NCI-H510A (cell line): ENCODE measurements at places on chromosomes 7 and 10.
A peak's percentile ranks its signal among the peaks of the same experiment; 100 is the strongest.

- peak; percentile 23 for DNase-seq
Measured at GRCh38 chr7:139681463-139681755, 96.4 kb downstream of the HIPK2 start.

DNA sequence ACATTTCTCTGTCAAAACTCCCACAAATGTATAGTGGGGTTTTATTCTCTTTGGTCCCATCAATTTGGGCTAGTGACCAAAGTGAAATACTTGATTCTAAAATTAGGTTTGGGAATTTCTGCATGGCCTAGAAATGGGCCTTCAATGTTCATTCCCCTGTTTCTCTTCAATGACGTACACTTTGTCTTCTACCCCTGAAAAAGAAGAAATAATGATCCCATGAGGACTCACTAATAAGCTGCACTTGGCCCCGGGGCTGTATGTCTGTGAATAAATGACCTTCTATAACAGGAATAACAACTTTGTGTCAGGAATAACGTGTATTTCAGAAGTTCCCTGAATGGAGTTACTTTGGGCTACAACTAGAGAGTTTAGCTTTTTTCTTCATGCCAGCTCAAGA lies 20.2 kb downstream of the OR6B1 start:
- DNase-seq, result no peak

GRCh38 chr7:24836084-24836483 lies 78.8 kb upstream of the GSDME start:
- no peak for DNase-seq

GRCh38 chr10:14601872-14602725 lies 172.6 kb downstream of the FAM107B start:
- no peak for DNase-seq

DNA sequence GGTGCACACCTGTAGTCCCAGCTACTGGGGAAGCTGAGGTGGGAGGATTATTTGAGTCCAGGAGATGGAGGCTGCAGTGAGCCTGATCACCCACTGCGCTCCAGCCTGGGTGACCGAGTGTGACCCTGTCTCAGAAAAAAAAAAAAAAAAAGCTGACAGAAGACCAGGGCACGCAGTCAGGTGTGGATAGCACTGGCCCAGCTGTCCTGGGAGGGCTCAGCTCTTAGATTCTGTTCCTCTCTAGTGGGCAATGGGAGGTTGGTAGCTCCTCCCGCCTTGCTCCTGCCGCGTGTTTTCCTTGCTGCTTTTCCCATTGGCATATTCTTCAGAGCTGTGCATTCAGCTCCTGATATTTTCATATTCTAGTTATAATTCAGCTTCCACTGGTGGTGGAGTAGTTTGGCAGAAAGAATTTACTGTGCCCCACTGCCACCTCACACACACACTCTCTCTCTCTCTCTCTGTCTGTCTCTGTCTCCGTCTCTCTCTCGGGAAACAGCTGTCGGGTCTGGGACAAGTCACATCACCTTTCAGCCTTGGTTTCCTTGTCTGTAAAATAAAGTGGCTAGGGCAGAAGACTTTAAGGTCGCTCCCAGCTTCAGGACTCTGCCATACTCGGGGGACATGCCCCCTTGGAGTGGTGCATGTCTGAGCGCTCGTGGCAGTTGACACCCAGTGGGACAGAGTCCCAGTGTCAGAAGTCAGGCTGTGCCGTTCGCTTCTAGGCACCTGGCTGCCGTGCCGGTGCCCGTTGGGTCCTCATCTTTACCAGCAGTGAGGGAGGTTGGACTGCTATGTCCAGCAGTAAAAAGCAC lies 25.9 kb upstream of the ANKRD2 start:
- DNase-seq, result no peak

DNA sequence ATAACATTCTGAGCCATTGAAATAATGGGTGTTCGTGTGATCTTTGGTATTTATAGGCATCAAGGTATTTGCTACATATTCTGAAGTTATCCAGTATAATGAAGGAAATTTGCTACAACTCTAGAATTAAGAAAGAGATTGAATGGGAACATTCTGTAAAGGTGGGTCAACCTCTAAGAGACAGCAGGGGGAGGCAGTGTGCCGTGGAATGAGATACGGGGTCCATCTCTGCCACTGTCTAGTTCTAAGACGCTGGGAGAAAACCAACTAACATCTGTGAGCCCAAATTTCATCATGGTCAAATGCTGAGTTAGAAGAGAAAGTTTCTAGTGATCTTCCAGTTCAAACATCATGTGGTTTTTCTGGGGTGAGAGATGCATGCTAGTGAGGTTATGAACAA lies 368.9 kb downstream of the SORCS1 start:
- DNase-seq, result no peak

DNA sequence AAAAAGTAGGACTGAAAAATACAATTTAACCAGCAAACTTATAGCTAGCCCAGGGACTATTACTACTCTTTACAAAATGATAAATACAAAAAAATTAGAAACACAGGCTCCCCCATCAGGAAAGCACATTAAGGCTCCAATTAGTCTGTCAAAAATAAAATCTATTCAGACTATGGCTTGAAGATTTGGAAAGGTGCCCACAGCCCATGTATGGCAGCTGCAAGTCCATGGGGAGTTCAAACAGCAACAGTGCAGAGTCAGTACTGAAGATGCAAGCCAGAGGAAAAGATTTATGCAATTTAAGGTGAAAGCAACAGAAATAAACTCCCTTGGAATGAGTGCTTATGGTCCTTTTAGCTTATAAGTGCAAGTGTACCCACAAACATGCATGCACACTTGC lies 29.7 kb downstream of the IMMP2L start:
- no peak for DNase-seq

- no peak for DNase-seq
Measured at GRCh38 chr7:140752533-140752932, 56.0 kb downstream of the NDUFB2 start.

- DNase-seq, result no peak
Measured at GRCh38 chr7:140018125-140019043, 44.4 kb downstream of the PARP12 start.

- no peak for DNase-seq
Measured at GRCh38 chr7:142445019-142445686, 187.3 kb upstream of the PRSS58 start.

DNA sequence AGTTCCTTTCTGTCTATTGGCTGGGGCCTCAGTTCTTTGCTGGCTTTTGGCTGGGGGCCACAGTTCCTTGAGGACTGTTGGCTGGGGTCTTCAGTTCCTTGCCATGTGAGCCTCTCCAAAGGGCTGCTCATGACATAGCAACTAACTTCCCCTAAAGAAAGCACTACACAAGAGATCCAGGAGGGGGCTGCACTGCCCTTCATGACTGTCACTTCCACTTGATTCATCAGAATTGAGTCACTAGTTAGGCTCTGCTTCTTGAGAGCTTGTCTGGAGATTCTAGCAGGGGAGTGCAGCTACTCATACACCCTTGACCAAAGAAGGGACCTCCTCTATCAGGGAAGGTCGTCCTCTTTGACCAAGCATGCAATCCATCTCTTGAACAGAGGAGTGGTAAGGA lies 38.0 kb upstream of the MKX start:
- no peak for DNase-seq

DNA sequence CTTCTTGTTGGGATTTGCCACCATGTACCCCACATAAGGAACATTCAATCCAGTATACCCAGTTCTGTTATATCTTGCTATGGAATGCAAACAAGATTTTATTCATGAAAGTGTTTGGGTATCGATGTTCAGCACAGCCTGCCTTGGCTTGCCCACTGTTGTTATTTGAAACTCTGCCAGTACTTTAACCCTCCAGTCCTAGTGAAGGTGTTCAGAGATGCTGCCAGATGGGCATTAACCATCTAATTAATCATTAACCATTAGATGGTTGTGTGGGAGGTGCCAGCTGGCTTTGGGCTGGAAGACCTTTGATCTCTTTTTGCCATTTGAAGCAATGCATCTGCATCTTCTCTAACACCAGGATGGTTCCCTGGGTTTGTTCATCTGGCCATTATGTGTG lies 363.0 kb downstream of the SH2D4B start:
- DNase-seq, result no peak

- DNase-seq, result no peak
Measured at GRCh38 chr7:2168615-2169311, 64.0 kb downstream of the MAD1L1 start.

DNA sequence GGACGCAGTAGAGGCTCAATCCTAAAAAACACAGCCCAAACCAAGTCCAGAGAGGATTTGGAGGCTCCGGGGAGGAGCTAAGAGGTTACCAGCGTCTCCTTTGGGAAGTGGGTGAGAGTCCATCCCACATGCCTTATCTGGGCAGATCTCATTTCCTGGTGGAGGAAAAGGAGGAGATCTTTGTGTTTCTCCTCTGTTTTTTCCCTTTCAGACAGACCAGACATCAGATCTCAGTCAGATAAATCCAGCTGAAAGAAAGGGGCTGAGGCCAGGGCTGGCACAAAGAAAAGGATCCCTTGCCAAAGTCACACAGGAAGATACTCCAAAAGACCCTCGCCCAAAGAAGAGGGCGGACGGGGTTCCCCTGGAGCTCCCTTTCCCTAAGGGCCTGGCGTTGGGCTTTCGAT lies 58.3 kb upstream of the COMTD1 start:
- no peak for DNase-seq

DNA sequence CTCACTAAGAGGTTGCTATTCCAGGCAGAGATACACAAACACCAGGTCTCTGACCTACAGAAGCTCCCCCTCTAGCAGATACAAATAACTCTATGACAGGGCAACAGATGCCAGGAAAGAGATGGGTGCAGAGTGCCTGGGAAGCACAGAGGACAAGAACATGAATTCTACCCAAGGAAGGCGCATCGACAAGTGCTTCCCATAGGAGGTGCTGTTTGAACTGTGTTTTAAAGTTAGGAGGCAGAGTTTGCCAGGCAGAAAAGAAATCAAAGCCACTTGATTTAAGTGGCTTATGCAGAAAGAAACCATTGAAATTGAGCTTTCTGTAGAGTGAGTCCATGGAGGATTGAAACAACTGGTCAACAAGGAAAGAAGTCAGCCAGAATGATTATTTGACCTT lies 35.3 kb upstream of the EGR2 start:
- DNase-seq, result no peak

- DNase-seq, result no peak
Measured at GRCh38 chr10:88347022-88347421, 236.1 kb downstream of the RNLS start.

GRCh38 chr7:23207021-23207420 lies 25.2 kb downstream of the NUP42 start:
- no peak for DNase-seq

GRCh38 chr10:53899463-53900160 lies 901.4 kb downstream of the PCDH15 start:
- DNase-seq, result no peak

GRCh38 chr7:73941836-73942551 lies 81.0 kb downstream of the TMEM270 start:
- no peak for DNase-seq
